ENCODE measurements at places on chromosomes 12 and 14. TPM values are rescaled to one million over a fixed set of nuclear protein-coding genes. Genes with fewer than 3 reads are reported as not detected.

The RERG gene
- 10.5 TPM for total RNA-seq

The CATSPERB gene
- 16.8 TPM for total RNA-seq

The RNU4-1 gene
- under 0.01 TPM for total RNA-seq

The FOXG1 gene
- not detected for total RNA-seq

The MIPOL1 gene
- 7.9 TPM for total RNA-seq

The AHSA1 gene
- total RNA-seq: 92.4 TPM

The SDSL gene
- total RNA-seq: 16.3 TPM

The SERPINA10 gene
- not detected for total RNA-seq

The PNN gene
- total RNA-seq: 40.4 TPM

The KCNH3 gene
- 1.4 TPM for total RNA-seq

The KIAA0586 gene
- total RNA-seq: 9.2 TPM

The LRRC43 gene
- total RNA-seq: 2.5 TPM
